ENCODE measurements at places on chromosomes 2 and 18.

DNA sequence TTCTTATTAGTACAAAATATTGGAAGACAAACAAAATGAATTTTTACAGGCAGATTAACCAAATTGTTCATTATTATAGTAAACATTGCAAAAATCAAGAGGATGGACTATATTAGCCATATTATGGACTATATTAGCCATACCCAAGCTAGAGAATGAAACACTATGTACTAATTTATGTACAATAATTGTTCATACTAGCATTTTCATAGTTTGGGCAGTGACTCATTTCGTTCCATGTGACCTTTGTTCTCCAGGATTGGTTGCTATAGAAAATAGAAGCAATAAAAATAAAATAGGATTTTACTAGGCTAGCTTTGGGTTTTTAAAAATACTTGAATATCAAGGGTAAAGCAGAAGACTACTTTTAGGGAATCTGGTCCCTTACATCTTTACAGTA is 176.8 kb downstream of the ZEB2 start:
- DNase-seq = no peak

DNA sequence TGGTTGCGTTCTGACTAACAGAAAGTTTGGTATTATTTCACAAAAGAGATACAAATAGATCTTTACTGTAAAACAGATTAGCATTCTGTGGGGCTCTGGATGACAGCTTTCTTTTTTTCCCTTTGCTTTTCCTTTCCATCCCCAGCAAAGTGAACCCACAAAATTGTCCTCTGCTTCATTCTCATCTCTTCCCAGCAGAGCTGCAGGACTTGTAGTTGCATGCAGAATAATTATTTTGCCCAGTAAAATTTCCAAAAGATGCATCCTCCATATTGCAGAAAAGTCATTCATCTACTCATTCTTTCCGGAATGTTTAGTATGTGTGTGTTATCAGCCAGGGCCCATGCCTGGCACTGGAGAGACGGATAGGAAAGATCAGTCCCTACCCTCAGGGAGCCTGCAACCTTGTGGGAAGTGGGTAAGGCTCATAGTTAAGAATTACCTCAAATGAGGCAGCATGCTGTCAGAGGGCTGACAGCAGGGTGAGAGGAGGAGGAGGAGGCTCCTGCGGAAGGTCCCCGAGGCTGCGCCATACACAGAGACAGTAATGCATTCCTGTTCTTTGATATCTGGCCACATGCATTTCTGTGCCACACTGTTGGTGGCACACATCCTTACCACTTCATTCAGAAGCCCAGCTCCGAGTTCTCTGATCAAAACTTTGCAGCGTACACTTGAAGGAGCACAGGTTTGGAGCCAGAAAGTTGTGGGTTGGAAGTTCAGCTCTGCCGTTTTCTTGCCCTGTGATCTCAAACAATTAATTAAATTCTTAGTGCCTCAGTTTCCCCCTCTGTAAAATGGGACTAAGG is 225.4 kb downstream of the MYCN start:
- DNase-seq = no peak

DNA sequence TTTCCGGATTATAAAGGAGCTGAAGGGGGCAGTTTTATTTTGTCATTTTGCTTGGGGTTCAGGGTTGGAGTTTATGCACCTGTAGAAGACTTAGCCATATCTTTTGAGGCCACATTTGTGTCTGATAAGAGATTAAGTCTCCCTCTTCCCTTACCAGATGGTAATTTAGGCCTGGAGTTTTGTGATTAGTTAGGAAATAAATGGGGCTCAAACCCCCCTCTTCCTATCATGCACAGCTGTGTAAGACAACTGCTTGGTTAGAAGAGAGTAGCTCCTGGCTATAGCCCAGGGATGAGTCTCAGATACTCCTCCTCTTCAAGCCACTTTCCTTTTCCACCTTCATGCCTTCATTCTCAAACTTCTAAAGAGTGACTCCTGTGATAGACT is 802 bp upstream of the SAP130 start:
- DNase-seq = no peak

DNA sequence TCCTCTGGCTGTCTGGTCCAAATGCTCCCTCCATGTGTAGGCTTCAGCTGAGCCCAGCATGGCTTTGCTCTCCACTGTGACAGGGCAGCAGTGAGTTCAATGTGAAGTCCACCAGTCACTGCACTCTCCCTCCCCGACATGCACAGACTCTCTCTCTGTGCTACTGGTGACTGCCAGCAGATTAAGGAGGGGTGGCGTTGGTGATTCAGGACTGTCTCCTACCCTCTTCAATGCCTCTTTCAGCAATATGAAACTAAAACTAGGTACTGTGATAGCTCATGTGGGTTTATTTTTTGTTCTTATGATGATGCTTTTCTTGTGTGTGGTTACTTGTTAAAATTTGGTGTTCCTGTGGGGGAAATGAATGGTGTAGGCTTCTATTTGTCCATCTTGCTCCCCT is 201.0 kb upstream of the RBMS1 start:
- DNase-seq = no peak

DNA sequence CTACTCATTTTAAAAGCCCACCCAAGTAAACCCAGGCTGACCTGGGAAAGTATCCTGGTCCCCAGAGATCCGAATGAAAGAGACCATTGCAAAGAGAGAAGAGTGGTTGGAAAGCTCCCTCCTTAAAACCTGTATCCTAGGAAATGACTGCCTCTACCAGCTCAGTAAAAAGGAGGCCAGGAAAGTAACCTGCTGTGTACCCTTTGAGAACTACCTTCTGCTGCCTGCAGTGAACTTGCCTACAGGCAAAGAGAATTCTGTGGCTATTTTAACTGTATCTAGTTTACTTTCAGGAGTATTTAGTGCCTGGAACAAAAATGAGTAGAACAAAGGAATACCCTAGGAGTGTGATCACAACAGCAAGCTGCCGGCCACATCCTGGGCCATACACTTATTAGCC is 641.7 kb upstream of the NRXN1 start:
- no peak for DNase-seq

GRCh38 chr2:56184500-56185011 is 766 bp downstream of the CCDC85A start:
- no peak for DNase-seq

DNA sequence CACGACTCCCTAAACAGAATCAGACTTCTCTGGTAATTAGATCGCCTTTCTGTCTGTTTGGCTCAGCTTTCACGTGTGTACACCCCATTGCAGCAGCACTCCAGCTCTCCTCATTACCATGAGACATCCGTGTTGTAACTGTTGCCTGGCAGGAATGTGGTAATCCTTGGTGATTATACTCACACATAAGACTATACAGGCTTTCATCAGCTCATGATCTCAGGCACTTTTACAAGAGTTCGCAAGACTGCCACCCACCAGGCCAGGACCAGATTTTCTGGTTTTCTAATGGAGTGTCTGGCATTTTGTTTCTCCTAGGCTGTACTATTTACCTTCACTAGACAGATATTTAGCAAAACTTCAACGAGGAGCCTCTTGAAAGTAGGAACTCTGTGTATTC is 50.2 kb downstream of the ACVR1 start:
- no peak for DNase-seq

Data from stimulated activated CD8-positive, alpha-beta memory T cell treated with anti-CD3 and anti-CD28 coated beads, Interleukin-12 subunit alpha, Interleukin-12 subunit beta, amount 100 ng/mL, for 4 hours (primary cell).